ENCODE measurements at places on chromosomes 6 and 20.

GRCh38 chr20:59095140-59095539 lies 52.6 kb upstream of the PRELID3B start:
- DNase-seq: no peak

- peak; percentile 44 for DNase-seq
Measured at GRCh38 chr6:45586216-45587171, 208.8 kb upstream of the SUPT3H start.

- DNase-seq: no peak
Measured at GRCh38 chr20:34638039-34638292, 38.9 kb downstream of the PIGU start.

DNA sequence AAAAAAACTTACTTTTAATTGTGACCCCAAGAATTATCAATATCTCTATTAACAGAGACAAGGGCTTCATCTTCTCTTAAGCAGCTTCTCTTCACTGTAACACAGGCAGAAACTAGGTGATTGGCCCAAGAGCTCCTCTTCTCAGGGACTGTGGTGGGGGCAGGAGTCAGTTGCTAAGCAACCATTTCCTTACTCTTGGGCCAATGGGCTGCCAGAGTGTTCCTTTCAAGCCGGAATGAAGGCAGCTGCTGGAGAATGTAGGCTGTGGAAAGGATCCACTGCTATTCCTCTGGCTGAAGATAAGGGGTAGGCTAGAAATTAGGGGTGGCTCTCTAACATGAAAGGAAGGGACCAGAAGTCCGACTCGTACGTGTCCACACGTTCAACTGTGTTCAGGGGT lies at the start of gene SEL1L2:
Gene SEL1L2 (minus strand): TSS at position 150 of the 400 bp plus-strand sequence. CDS start 80 bp downstream, at position 70.
- no peak for DNase-seq

DNA sequence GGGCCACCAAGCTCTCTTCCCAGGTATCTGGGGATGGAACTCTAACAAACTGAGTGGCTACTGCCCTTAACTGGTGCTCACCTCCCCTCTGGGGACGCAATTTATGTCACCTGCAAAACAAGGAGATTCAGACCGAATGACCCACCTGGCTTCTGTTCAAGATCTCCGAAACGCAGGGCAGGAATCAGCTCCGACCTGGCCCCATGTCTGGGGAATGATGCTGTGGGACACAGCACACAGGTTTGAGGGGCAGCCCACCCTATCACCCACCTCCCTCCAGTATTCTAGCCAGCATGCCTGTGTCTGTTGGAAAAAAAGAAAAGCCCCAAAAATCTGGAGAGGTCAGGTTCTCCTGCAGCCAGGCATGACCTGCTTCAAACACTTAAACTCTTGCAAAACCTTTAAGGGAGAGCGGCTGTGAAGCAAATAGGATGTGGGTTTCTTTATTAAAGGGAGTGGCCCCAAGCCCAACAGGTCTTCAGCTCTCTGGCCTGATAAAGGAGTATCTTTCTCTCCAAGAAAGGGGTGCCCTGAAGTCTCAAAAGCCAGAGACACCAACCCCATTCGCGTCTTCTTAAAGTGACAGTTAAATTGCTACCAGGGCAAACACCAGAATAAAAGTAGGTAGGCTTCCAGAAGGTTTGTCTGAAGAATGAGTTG lies 6.4 kb downstream of the PREX1 start:
- no peak for DNase-seq

DNA sequence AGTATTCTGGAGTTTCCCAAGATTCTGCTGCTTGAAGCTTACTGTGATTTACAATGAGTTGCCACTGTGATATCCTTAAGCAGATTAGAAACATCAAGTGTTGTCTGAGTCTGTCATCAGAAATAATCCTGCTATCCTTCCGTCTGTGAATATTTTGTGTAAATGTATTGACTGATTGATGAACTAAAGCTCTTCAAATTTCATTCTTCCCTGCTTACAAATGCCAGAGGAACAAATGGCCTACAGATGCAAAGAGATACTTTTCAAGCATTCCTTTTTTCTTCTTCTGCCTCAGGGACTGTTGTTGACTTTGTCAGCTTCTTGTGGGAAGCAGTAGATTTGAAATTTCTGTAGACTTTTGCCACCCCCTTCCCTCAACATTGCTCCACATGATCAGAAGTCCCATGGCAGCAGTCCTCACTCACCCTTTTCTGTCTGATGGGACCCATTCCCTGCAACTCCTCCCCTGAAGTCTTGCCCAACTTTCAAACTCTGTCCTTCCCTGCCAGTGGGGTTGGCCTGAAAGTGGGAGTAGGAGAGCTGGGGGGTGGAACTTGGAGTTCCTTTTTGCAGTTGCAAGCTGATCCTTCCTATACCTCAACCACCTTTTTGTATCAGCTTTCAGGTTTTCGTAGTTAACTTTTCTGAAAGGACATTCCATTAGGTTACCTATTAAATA lies 38.5 kb upstream of the MLIP start:
- DNase-seq: no peak

DNA sequence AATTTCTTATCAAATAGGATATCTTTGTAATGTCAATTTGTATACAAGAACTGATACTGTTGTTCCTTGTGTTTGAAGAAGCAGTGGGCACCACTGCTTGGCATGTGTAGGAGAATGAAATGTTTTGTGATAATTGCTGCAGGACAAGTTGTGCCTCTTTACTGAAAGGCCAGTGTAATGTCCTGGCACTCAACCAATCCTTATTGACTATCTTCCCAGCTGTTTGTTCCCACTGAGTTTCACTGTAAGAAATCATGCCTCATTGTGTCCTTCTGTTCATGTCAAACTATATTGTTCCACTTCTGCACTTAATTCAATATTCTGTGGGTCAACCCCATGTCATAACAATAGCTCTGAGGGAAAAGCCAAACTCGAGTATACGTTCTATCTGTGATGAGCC lies 136.1 kb upstream of the FAM83B start:
- no peak for DNase-seq

GRCh38 chr20:16485401-16485800 lies 87.8 kb downstream of the KIF16B start:
- no peak for DNase-seq

DNA sequence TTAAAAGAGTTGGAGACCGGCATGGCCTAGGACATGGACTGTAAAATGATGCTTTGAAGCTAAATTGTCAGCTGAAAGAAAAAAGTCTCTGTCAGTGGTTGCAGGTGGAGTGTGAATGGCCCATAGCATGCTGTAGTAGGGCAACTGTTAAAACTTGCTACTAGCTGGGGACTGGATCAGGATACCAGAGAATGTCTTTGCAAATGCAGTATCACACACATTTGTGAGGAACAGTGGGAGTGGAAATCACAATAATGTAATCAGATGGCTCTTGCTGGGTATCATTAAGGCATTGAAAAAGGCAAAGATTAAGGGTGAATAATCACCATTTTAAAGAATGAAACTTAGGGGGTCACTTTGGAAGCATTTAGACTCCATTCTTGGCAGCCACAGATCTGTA lies 737.9 kb downstream of the EYS start:
- DNase-seq: no peak

GRCh38 chr6:53811082-53811481 lies 16.3 kb downstream of the LRRC1 start:
- no peak for DNase-seq

DNA sequence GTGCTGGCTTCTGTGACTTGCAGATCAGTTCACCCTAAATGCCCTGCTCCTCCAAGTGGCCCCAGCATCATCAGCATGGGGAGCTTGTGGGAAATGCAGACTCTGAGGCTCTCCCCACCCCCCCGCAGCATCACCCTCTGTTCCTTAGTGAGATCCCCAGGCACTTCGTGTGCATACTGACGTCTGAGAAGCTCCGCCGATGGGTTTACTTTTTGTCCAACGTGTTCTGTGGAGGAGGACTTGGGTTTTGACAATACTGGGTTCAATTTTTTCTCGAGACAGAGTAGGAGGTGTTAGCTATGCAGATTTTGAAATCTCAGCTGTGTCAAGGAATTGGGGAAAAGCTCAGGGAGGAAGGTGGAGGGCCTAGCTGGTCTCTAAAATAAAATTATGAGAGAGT lies 38.3 kb upstream of the ZNF831 start:
- no peak for DNase-seq

DNA sequence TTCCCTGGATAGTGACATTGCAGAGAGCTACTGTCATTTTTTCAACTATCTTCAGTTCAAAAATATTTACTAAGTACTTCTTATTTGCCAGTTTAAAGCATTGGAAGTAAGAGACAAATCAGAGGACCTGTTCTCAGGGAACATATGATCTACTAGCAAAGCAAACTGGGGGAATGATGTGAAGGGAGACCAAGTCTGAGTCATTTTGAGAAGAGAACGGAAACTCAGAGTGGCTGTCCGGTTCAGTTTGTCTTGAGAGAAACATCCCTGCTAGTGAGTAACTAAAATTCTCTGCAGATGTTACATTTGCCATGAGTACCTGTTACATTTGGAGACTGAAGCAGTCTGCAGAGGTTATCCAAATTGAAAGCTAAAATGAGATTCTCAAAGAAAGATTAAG lies 118.3 kb downstream of the KCNQ5 start:
- no peak for DNase-seq

DNA sequence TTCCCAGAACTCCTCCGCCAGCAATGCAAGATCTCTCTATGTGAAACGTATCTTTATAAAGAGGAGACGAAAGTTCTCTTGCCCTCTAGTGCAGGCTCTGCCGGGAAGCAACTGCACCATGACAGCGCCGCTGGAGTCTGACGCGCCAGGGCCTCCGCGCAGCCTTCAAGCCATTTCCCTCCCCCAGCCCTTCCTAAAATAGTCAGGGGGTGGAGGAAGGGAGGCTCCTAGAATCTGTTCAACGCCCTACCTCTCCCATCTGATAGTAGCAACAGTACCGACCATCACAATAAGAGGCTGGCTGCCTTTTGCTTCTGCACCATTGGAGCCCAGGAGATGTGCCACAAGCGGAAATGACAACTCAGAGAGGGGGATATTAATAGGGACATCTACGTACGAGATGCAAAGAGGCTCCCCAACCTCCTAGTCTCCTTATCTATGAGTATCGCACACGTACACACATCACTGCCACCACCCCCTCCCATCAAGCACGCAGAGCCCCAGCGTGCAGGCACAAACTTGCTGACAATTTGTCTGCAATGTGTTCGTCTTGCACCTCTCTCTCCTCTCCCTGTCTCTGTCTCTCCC lies 1.0 kb downstream of the SYNE1 start:
- no peak for DNase-seq

DNA sequence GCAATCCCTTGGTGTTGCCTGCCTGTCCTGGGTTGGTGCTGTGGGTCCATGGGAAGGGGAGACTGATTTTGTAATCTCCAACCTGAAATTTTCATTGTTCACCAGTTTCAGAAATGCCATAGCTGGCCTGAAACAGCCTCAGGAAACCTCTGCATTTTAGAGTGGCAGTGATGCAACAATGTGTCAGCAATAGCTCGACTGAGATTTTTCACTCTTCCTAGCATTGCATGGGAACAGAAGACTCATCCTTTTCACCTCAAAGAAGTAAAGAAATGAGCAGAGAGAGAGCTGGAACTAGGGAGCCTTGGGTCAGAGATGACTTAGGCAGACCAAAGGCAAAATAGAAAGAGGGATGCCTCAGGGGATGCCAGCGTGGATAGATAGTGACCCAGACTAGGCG lies 23.7 kb upstream of the TMEM14A start:
- no peak for DNase-seq

DNA sequence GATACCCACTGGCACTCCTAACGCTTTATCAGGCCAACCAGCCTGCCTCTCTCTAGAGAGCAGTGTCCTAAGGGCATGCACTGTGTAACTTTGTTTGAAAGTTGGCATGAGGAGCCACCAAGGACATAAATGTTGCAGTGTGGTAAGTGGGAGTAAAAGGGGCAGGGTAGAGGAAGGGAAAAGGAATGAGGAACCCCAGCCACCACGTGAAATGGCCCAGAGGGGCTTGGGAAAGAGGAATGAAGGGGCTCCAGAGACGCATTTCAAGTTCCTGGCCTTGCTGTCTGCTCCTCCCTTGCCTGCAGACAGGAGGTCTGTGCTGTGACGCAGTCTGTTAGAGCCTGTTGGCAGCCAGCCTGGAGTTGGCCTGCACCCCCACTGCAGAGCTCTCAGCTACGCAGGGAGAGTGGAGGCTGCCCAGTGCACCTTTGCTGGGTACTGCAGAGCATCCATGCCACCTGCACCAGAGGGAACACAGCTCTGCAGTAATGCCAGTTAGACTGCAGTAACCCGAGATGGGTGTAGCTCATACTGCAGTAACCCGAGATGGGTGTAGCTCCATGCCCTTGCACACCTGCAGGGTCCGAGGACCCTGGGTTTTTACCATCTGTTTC lies 86.8 kb upstream of the SNAP25 start:
- DNase-seq: no peak

- DNase-seq: peak; percentile 58
Measured at GRCh38 chr6:11712760-11713159, 65.8 kb downstream of the ADTRP start.

GRCh38 chr6:149008741-149009140 lies 261.9 kb downstream of the UST start:
- DNase-seq: no peak

DNA sequence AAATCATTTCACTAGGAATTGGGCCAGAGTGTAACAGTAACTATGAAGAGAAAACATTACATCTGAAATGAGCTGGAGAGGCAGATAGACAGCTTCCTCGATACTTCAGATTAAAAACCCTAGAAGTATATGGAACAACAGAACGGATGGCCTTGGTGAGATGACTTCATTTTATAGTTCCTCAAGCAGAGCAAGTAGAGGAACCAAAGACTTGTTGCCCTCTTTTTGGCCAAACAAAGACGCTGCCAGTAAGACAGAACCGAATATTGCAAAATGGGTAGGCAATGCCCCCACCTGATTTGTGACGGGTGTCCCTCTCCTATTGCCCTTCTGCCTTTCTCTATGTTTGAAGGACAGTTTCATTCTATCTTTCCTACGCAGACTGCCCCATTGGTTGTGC lies 53.5 kb downstream of the AGPAT4 start:
- DNase-seq: no peak

DNA sequence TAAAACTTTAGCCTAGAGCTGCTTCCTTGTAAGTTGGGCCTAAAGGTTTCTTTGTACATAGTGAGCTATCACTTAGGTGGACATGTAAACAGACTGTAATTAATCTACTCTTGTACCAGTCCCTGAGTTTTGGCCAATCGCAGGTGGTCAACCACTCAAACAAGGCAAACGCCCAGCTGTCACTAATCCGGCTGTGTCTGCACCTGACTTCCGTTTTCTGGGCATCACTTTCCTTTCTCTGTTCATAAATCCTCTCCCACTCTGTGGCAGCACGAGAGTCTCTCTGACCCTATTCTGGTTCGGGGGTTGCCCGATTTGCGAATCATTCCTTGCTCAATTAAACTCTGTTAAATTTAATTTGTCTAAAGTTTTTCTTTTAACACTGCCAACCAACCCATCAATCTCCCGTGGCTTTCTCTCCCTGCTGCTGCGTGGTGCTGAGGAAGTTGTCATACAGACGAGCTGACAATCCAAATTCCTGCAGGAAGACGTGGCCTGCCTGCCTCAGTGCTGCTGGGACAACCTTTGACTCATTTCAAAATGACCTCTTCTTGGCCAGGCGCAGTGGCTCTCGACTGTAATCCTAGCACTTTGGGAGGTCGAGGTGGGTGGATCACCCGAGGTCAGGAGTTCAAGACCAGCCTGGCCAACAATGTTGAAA lies 206.3 kb downstream of the QKI start:
- no peak for DNase-seq
